ENCODE measurements at places on chromosomes 1 and 21.

GRCh38 chr1:231596337-231596791 is 30.2 kb upstream of the DISC1 start:
- DNase-seq: no peak

DNA sequence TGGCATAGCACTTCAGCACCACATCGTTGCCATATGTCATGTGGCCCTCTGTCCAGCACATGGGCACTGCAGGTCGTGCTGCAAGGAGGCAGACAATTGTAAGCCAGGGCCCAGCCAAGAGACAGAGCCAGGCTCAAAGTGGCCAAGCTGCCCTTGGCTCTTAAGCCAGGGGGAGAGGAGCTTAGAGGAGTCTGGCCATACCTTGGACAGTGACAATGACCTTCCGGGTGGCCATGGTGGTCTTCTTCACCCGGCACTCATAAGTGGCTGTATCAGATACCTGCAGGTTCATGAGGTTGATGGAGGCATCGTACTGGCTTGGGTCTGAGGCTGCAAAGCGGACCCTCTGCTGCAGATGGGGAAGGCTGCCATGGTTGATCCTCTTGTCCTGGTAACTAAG is 4.6 kb downstream of the VSIG8 start:
- no peak for DNase-seq

DNA sequence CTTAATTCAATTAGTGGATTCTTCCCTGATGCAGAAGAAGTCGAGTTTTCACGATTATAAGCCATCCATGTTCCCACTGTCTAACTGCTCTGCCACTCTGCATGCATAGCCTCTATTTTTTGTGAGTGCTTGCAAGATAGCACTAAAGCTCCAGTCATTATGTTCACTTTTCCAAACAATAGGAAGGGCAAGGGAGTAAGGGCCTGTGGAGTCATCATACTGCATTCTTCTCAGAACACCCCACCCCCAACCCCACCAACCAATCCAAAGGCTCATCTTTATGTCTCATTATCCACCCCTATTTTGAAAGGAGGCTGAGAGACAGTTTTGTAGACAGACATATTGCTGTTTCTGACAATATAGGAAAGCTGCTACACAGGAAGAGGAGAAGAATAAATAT is 471.7 kb upstream of the ADGRL2 start:
- DNase-seq: no peak

GRCh38 chr1:226951286-226952117 is 11.4 kb downstream of the COQ8A start:
- no peak for DNase-seq

GRCh38 chr1:44485229-44485933 is 80.3 kb downstream of the RNF220 start:
- no peak for DNase-seq

Data from esophagus squamous epithelium (tissue), 5 donors.